ENCODE measurements at places on chromosomes 12 and 14.

- DNase-seq: peak; percentile 14
Measured at GRCh38 chr14:102363182-102363943, 622 bp downstream of the TECPR2 start.

DNA sequence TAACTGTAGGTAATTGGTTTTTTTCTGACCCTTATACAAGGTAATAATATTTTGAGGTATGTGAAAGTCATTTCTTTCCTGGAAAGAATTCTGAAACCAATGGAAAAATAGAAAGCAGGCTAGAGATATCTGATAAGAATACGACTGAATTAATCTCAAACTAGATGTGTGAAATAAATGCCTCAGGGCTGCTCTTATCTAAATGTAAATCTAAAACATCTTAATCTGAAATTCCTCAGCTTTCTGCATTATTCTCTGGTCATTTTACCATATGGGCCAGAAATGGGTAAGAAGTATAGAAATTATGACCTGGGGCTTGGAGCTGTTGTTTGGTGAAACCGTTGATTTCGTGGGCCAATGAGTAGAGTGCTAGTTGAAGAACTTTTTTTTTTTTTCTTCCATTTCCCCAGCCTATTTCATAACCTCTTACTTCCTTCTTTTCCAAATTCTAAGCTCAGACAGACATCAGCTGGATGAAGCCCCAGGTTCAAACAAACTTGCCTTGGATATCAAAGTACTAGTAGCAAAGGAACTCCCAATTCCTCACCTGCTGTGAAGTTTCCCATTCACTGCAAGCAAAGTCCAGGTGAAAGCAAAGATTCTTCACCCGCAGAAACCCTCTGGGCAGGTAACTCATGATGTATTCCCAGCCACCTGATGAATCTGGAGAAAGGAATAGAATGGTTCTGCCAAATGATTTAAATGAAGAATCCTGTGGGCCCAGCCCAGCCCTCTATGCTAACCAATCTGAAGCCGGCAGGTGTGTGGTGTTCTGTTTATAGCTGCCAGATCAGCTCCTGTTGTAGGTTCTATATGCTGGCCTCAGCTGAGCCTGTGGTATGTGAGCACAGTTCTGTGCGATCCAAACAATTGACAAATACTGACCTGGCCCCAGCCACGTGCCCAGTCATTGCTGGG, 9.7 kb upstream of the FOS start:
- no peak for DNase-seq

DNA sequence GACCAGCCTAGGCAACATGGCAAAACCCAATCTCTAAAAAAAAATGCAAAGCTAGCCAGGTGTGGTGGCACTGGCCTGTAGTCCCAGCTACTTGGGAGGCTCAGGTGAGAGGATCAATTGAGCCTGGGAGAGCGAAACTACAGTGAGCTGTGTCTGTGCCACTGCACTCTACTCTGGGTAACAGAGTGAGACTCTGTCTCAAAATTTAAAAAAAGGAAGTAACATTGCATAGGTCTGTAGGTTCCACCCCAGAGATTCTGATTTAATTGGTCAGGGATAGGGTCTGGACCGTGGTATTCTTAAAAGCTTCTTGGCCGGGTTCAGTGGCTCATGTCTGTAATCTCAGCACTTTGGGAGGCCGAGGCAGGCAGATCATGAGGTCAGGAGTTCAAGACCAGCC, 26.2 kb downstream of the ZC2HC1C start:
- no peak for DNase-seq

GRCh38 chr14:60964904-60965303, 16.0 kb downstream of the TRMT5 start:
- DNase-seq: no peak

DNA sequence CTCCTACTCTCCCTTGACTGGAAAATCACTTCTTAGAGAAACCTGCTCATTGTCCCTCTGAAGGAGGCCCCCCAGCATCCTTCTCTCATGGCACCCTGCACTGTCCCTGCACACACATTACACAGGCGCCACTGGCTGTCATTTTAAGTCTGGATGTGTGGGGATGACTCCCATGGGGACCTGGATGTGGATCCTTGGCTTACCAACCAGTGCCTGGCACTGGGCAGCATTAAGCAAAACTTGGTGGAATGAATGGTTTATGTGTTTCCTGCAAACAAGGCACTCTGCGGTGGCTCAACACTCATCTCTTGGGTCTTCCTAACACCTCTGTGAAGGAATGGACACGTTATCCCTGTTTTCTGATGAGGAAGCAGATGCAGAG, 162.4 kb downstream of the RBM19 start:
- no peak for DNase-seq

DNA sequence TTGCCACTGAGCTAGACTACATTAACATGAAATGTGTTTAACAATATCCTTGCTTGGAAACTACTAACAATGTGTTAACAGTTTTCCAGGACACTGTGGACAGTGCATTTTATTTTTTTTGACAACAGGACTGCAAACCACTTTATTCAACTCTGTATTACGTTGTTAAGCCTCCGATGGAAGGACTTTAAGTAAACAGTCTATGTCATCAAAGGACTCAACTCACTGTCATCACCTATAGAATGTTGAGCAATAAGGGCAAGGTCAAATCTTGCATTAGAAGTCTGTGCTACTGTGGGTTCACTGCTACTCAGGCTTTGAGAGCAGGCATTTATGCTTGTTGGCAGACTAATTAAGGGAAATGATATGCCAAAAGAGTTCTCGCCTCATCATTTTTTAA, 483.7 kb downstream of the FLRT2 start:
- DNase-seq: peak; percentile 76

GRCh38 chr12:50055831-50056638, 1.4 kb upstream of the ASIC1 start:
- no peak for DNase-seq

GRCh38 chr14:64349741-64350490, 38.2 kb upstream of the MTHFD1 start:
- no peak for DNase-seq

DNA sequence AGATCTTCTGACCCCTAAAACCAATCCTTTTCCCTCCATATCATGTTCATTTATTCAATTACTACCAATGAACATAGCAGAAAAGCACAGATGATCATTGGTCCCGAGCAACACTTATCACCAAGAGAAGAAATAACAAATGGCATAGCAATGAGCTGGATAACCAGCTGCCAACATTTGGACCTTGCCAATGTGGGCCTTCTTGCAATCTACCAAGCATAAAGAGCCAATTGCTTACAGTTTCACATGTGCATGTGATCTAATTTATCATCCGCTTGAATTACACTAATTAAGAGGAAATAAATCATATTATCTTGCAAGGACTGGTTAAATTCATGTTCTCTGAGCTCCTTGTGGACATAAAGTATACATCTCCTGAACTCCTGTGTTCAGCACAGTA, 134.8 kb upstream of the HMGA2 start:
- no peak for DNase-seq

DNA sequence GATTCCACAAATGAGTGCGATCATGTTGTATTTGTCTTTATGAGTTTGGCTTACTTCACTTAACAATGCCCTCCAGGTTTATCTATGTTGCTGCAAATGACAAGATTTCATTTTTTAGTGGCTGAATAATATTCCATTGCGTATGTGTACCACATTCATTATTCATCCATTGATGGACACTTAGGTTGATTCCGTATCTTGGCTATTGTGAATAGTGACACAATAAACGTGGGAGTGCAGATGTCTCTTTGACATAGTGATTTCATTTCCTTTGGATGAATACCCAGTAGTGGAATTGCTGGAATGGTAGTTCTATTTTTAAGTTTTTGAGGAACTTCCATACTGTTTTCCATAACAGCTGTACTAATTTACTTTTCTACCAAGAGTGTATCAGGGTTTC, 23.5 kb downstream of the AKAP6 start:
- no peak for DNase-seq

GRCh38 chr12:110907583-110907982, 12.8 kb downstream of the MYL2 start:
- no peak for DNase-seq

- no peak for DNase-seq
Measured at GRCh38 chr12:92297932-92298696, 152.5 kb upstream of the BTG1 start.

DNA sequence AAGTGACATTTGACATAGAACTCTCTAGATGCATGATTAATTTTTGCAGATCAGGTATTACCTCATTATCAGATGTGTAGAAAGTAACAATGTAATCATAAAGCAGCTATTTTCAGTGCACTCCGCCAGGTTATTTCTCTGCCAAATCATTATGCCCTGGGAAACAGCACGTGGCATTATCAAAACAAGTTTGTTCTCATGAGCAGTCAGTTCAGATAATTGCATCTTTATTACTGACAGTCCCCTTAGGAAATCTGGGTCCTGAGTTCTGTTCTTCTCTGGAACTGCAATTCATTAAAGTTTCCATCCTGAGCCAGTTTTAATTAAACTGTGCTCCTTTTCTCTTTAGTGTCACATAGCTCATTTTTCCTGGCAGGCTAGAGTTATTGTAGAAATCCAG, 94.7 kb upstream of the KRR1 start:
- DNase-seq: no peak

- DNase-seq: peak; percentile 84
Measured at GRCh38 chr14:28676479-28676878, 90.1 kb upstream of the FOXG1 start.

DNA sequence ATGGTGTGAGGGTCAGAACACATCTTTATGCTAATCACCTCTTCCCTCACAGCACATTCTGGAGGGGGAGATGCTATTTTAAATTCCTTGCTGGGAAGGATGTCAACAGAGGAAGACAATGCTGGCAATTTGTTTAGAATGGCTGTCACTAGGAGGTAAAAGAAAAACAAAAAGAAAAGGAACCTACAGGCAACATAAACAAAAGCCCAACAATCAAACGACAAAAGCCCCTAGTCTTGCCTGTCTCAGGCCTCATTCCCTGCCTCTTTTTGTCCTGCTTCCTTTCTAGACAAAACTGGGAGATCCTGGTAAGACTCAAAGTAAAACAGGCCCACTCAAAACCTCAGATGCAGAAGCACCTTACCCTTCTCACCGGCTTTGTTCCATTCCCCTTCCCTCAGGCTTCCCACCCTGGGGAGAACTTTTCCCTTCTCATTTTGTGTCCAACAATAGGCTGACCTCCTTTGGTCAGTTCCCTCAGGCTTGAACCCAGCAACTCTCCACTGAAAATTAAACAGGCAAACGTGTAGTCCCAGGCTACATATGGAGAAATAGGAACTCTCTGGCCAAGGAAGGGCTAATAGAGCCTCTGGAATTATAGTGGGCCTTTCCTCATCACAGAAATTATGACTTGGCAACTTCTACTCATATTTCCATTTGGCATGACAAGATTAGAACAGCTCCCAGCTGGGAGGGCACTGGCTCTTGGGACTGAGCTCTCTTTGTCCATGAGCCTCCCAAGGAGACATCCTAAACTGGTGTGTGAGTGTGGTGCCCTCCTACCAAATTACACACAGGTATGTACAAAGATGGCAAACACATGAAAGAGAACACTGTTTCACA, 193.0 kb downstream of the MON2 start:
- no peak for DNase-seq

GRCh38 chr12:16719713-16720416, 113.9 kb upstream of the LMO3 start:
- DNase-seq: no peak

GRCh38 chr12:120887253-120888043, 16.7 kb downstream of the SPPL3 start:
- DNase-seq: no peak

GRCh38 chr12:128863957-128864356, 10.7 kb downstream of the GLT1D1 start:
- no peak for DNase-seq

DNA sequence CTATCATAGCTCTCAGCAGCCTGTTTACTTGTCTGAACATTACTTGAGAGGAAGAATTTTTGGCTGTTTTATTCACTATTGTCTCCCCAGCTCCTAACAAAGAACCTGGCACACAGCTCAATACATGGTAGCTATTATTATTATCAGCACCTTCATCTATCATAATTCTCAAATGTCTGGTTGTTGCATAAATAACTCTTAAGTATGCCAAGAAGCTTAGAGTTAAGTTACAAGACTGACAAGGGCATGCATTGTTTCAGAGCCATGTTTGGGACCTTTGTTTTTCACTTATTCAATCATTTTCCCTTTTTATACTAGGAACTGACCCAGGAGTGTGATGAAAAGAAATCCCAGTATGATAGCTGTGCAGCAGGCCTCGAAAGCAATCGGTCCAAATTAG, 77.5 kb upstream of the ATP2A2 start:
- DNase-seq: no peak

DNA sequence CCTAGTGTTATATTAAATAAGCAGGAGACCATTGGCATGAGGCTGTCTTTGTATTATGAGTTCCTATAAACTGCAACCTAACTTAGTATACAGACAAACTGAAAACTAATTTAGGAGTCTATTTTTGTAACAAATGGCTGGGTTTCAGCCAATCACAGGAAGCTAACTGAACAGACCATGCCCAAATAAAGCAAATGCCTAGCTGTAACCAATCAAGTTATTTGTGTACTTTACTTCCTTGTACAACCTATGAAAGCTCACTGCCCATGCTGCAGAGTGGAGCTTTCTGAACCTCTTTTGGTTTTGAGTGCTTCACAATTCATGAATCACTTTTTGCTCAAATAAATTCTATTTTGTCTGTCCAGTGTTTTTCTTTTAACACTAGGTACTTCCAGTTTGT, 41.6 kb downstream of the GUCY2C start:
- DNase-seq: no peak

GRCh38 chr12:25771476-25771875, 187.0 kb upstream of the RASSF8 start:
- no peak for DNase-seq

DNA sequence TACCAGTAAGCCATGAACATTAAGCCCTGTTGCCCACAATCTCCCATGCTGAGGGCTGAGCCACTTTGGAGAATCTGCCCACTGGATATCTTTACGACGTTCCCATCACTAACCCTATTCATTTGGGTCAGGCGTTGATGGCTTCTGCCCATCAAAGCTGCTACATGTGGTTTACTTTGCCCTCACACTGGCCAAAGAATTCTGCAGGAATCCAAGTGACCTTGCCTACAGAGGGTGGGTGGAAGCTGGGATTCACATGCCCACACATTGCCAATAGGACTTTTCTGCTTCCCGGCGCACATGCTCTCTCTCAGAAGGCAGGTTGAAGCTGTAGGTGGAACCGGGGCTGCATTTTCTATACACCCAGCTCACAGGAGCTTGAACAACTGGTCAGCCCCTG, 28.3 kb downstream of the OAS2 start:
- no peak for DNase-seq
